Fibroblast of villous mesenchyme (primary cell): ENCODE measurements at places on chromosomes 1 and 21. TPM values are rescaled to one million over a fixed set of nuclear protein-coding genes. Genes with fewer than 3 reads are reported as not detected.

DNA sequence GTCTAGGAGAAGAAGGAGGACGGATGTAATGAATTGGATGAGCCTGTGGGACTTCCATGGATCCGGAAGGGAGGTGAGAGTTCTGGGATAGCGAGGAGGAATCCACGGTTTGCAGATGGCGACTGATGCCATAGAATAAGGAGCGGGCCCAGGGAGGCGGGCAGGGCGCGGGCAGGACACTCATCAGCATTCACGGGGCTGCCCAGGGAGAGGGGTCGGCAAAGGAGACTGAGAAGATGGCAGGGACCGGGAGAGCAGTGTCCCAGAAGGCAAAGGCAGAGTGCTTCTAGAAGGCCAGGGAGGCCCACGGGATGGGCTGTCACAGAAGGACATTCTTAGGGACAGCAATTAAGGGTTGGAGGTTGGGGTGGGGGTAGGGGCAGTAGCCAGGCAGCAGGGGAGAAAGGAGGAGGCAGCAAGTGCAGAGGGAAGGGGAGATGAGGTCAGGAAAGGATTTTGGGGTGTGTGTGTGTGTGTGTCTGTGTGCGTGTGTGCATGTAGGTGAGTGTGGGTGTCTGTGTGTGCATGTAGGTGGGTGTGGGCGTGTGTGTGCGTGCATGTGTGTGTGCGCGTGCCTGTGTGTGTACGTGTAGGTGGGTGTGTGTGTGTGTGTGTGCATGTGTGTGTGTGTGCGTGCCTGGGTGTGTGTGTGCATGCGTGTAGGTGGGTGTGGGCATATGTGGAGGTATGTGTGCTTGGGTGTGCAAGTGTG is 1.1 kb upstream of the COL8A2 start:
- DNase-seq: no peak

GRCh38 chr1:2127187-2128145 is 67.1 kb downstream of the FAAP20 start:
- DNase-seq: no peak

- peak; percentile 74 for DNase-seq
Observed at GRCh38 chr1:156898161-156898566, 4.6 kb downstream of the PEAR1 start.

GRCh38 chr1:38094711-38095290 is 48.2 kb upstream of the POU3F1 start:
- no peak for DNase-seq

DNA sequence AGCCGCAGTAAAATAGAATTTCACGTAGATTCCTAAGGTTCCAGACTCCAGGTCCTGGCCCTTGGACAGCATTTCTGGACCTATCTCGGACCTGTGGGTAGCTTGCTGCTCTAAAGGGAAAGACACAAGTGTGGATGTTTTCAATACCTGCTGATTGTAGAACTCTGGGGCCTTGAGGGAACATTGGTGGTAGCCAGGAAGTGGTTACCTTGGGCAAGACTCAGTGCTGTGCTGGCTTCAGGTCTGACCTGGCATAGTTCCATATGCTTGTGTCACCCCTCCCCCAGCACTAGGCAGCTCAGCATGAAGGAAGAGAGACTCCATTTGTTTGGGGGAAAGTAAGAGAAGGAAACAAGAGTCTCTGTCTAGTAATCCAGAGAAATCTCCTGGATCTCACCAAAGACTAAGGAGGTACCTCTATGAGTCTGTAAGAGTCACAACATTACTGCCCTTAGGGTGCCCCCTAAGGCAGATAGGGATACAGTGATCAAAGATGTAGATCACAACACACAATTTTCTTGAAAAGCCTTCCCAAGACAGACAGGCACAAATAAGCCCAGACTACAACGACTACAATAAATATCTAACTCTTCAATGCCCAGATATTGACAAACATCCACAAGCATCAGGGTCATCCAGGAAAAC is 398.8 kb downstream of the TGFB2 start:
- DNase-seq: no peak

DNA sequence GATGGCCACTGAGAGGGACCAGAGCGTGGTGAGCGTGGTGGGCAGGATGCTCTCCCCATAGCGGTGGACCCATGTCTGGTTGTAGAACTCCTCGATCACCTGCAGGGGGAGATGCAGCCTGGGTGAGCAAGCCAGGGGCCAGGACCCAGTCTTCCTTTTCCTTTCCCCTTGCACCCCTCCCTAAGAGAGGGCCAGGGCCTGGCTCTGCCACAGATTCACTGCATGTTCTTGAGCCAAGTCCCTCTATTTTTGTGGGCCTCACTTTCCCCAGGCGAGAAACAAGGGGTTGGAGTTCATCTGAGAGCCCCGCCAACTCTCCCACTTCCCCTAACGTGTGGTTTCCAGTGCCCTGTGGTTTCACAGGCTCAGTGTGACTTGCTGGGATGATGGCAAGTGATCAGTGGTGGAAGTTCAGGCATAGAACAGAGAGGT is 27.5 kb downstream of the SLC2A1 start:
- peak; percentile 63 for DNase-seq

DNA sequence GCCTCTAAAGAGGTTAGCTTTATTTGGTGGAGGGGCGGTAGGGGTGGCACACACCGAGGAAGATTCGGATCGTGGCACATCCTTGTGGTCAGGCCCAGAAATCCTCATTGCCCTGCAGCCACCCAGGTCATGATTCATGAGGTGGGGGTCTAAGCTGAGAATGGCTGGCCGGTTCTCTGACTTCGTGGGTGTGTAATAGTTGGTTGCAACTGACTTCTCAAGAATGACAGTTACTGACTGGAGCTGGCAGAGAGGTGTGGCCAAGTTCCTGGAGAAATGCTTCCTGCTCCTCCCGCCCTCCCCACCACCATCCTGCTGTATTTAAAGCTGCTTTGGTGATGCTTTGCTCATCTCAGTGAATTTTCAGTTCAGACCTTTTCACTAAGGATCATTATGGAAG is 198.6 kb downstream of the KIF26B start:
- DNase-seq: no peak

Gene GJA8
- not detected in 2 replicates for total RNA-seq

GRCh38 chr1:1032424-1032823 is 12.5 kb downstream of the AGRN start:
- DNase-seq: no peak

Gene CD2
- total RNA-seq: not detected in 2 replicates

DNA sequence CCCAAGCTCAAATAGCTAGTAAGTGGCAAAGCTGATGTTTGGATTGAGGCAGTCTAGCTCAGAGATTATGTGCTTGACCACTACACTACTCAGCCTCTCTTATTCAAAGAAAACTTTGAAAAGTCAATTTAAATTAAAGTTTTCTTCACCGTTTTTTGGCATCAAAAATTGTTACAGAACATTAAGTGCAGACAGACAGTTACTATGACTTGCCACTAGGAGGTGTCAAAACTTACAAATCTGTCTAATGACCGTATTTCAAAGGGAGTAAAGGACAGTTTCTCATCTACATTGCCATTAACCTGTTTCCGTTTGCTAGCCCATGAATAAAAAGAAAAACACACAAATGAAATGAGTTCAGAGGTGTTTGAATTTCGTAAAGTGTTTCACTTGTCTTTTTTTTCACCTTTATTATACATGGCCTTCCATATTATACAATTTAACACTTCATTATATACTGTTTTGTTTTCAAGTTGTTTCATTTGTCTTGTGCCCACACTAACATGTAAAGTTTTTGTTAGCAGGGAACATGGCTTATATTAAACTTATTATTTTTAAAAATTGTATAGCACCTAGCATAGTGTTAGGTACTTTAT is 57.4 kb upstream of the MTF2 start:
- peak; percentile 52 for DNase-seq

Gene ANKRD13C
- total RNA-seq: 34.5 and 50.1 TPM in 2 replicates

- peak; percentile 84 for DNase-seq
Observed at GRCh38 chr1:78102082-78102481, 56.3 kb downstream of the GIPC2 start.

- DNase-seq: peak; percentile 44
Observed at GRCh38 chr1:54952950-54953718, 27.3 kb upstream of the TMEM61 start.

DNA sequence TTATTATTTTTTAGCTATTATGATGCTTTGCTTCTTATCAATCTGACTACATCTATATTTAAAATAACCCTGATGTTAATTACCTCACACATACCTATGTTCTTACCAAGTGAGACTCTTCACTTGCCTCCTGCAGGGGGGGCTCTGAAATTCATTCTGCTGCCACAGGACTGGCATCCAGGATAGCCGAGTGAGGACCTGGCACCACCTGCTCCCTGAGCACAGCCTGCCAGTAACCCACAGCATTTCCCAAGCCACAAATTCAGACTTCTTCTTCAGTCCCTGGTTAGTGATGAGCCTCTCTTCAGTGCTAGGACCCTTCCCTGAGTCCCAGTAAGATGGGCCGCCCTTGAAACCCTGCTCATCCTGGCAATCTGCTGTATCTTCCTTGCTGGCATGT is 296.5 kb upstream of the PLXNA2 start:
- DNase-seq: no peak

DNA sequence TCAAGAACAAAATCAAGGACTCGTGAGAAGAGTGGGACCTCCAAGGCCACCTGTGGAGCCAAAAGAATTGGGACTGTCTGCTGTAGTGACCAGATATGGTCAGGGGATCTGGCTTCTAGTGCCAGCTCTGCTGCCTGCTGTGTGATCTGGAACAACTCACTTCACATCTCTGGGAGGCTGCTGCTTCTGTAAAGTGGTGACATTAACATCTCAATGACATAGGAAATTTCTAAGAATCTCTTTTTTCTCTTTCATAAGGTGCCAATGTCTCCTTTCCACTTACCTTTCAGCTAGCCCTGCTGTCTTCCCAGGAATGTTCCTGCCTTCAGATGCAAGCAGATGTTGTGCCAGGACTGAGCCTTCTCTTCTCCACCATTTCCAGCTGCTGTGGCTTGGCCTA is 5.0 kb upstream of the SRSF4 start:
- DNase-seq: no peak

DNA sequence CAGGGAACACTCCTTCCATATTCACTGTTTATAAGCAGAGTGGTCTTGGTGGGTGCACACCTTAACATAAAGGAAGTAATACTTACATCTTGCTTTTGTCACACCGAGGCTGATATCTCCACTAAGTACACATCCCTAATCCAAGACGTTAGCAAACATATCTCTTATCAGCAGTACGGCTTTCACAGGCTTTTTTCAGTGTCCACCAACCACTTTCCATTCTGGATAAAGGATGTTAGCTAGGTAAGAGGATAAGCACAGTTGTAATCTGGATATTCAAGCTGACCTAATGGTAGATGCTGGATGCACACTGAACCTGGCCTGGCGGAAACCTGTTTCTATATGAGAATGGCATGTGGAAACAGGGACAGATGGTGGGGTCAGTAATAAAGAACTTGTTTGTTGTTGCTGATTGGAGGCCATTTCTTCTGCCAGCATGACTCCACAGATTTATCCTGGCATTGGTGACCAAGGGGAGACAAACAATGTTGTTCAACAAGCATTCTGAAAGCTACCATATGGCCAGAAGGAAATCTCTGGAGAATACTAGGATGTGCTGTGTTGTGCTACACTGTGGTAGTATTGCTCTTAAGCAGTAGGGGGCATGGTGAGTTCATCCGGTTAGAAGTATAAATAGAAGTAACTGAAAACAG is 416.4 kb downstream of the PTBP2 start:
- peak; percentile 66 for DNase-seq

Gene MMEL1
- under 0.01 and 0.64 TPM in 2 replicates for total RNA-seq

GRCh38 chr1:174623324-174624035 is 175.7 kb downstream of the GPR52 start:
- DNase-seq: no peak

Gene LINGO4
- total RNA-seq: not detected in 2 replicates

Gene RBM11
- 0.32 and 0.43 TPM in 2 replicates for total RNA-seq

- DNase-seq: no peak
Observed at GRCh38 chr1:232287676-232288569, 342.0 kb downstream of the SIPA1L2 start.

DNA sequence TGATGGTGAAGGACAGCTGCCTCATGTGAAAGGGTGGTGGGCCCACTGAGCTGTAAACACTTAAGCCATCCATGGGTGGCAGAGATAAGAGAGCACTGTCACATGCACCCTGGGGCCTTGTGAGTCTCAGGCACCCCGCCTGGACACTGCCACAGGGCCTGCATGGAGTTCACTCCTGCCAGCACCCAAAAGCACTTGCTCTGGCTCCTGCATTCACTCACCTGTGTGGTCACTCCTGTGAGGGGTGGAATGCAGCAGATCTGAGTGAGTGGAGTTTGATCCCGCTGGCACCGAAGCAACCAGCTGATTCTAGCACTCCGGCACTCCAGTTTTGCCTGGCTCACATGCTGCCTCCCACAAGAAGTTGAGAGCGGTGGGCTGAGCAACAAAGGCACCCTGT is 1142.1 kb upstream of the PRMT6 start:
- DNase-seq: no peak

- DNase-seq: no peak
Observed at GRCh38 chr1:22579541-22580155, 16.4 kb downstream of the EPHA8 start.

Gene S100A7A
- total RNA-seq: not detected in 2 replicates

GRCh38 chr1:150981177-150981804 is 801 bp upstream of the ANXA9 start:
- DNase-seq: no peak

- no peak for DNase-seq
Observed at GRCh38 chr1:101069158-101069557, 43.6 kb upstream of the DPH5 start.

Gene TFF3
- total RNA-seq: not detected in 2 replicates
